Panc1 (cell line): ENCODE measurements at places on chromosomes 5 and 9. TPM values are rescaled to one million over a fixed set of nuclear protein-coding genes. Genes with fewer than 3 reads are reported as not detected.

DNA sequence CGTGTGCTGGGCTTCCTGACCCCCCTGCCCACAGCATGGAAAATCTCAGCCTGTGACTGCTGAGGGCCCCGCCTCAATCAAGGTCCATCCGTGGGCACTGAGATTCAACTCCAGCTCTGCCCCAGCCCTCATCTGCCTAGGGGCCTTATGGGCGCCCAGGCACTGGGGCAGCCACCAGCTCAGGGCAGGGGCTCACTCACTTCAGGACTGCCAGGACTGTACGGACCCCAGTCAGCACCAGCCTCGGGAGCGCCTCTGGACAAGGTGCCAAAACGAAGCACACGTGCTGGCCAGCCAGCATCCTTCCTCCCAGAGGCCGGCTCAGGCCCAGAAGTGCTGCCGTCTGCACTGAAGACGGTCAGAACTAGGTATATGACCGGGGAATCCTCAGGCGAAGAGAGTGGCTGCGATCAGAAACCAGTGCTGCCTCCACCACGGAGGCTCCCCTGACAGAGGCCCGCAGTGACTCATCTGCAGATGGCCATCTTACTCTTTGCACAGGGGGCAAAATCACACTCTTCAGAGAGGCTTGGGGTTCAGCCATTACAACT is 19.6 kb downstream of the CLPTM1L start:
- no peak for DNase-seq

- DNase-seq, result no peak
These were observed 37.1 kb upstream of the GDNF start for GRCh38 chr5:37876943-37877342.

DNA sequence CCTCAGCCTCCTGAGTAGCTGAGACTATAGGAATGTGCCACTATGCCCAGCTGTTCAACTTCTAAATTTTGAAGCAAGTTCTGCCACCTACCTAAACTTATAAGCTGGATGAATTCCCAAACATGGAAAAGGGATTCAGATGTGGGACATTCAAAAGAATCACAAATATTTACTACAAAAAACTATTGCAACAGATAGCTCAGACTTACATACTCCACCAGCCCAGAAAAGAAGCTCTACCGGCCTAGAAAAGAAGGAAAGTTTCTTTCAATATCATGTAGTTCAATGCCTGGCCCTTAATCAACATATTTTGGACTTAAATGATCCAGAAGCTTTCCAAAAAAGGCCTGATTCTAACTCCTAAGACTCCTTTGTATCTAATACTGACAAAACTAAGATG is 23.8 kb downstream of the SH3RF2 start:
- no peak for DNase-seq

- DNase-seq, result no peak
These were observed 44.2 kb downstream of the KIAA1958 start for GRCh38 chr9:112530751-112531205.

DNA sequence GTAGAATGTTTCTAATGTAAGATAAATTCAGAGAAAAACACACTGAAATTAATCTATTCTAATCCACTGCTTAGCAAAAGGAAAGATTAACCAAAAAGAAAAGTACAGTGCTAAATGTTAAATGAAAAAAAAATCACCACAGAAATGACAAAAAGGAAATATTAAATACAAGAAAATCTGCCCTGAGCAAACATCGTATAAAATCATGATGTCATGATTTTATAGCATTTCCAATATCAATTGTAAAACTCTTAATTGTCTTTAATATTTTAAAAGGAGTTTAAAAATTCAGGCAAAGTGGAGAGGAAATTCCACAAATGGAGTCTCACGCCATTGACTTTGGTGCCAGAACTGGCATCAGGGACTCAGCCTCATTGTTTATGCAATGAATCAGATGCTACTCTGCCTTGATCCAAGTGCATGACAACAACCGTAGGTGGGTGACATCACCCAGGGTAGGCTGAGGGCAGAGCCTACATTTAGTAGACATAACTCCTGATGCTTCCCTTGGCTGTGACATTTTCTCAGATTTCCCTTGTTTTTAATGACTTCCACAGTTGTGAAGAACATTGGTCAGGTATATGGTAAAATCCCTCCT is 696.8 kb downstream of the SEMA5A start:
- no peak for DNase-seq

Gene SMARCA2
- total RNA-seq, result 13.3 TPM

DNA sequence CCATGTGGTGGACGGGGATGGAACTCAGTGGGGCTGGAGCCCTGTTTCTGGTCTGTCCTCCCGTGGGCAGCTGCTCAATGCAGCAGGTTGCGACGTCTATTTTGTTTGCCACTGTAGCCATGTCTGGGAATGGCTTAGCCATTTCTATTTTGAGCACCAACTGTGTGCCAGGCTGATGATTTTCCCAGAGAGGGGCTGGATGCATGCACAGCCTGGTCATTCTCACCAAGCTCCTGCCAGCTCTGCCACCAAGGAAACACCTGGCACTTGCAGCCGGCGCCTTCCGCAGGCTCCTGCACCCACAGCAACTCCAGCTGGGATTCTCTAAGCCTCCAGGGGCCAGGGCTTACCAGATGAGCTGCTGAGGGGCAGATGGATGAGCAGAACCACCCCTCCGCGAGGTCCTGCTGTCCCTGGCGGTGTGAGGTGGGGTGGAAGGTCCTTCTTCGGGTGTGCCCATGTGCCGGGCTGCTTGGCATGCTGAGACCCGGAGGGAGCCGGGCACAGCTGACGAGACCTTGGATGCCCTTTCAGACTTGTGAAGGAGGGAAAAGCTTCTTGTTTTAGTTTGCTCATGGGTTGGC is 151.2 kb downstream of the RXRA start:
- DNase-seq, result no peak

DNA sequence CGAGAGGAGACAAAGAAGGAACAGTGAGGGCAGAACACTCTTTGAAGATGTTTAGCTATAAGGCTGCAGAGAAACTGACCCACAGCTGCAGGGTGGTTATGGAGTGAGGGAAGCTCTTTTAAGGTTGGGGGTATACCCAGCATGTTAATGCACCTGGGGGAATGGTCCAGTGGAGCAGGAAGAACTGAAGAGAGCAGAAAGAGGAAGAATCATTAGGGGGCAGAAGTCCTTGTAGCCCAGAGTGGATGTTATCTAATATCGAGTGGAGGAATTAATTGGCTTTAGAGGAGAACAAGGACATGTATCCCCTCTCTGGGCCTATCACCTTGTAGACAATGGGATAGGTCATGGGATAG is 7.7 kb downstream of the IL4 start:
- no peak for DNase-seq

DNA sequence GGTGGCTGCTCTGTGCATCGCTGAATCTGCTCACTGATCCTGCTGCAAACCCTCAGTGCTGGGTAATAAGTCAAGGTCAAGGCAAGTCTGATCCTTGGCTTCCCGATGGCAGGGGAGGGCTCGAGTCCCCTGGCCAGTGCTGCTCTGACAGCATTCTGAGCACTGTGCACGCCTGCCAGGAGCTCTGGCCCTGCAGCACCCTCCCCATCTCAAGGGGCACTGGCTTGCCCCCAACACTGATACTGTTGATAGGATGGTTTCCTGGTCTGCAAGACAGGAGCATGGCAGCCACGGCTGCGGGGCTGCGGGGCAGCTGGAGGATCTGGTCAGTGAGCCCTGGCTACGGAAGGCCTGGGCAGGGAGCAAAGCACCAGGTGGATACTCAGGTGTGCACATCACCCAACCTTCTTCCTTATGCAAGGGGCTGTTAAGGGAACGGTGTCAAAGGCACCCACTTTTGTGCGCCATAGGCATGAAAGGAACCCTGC is 71.8 kb downstream of the SECISBP2 start:
- DNase-seq, result no peak

DNA sequence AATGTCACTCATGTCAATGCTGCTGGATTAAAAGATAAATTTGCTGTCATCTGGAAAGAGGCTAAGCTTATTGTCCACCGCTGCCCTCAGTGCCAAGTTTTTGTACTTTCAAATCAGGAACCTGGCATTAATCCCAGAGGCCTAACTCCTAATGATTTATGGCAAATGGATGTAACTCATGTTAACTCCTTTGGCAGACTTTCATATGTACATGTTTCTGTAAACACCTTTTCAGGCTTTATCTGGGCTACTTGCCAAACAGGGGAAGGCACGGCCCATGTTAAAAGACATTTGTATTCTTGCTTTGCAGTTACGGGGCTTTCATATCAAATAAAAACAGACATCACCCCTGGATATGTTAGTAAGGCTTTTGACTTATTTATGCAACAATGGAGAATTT is 608.0 kb upstream of the ACO1 start:
- DNase-seq, result no peak

GRCh38 chr5:96920744-96921355 is 15.0 kb upstream of the LNPEP start:
- no peak for DNase-seq

DNA sequence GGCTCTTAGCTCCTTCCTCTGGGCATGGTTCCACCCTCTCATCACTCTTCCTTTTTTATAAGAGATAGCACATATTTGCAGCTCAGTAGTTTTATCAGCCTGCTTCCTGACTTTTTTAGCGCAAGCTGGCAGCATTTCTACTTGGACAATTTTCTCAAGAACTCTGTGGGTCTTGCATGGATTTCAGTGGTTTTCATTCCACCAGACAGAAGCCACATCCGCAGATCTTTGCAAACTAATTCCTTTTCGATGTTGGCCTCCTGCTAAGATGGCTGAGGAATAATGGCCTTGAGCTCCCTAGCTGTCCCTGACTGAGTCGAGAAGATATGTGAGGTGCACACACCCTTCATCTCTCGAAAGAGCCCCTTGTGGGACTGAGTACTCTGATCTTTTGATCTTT is 49.5 kb downstream of the GALNT12 start:
- no peak for DNase-seq

DNA sequence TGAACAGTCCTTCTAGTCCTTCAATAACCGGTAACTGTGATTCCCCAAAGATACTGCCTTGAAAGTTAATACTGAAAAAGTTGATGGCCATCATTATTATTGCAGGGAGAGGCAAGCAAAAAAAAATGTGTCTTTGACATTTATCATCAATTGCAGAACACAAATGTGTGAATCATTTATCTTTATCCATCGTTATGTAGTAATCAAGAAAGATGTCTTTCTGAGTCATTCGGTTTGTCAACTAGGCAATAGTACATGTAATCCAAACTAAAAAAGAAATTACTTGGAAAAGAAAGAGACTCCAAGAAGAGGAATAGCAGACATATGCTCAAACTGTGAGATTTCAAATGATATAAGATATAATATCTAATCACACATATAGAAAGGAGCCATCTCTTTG is 473.0 kb downstream of the CETN3 start:
- DNase-seq, result no peak

Gene TRPM6
- 0.05 TPM for total RNA-seq

- DNase-seq, result no peak
These were observed 123.2 kb downstream of the TEX10 start for GRCh38 chr9:100229561-100229960.

- DNase-seq, result no peak
These were observed 16.1 kb downstream of the FBP1 start for GRCh38 chr9:94623253-94623652.

Gene TMEM232
- 0.21 TPM for total RNA-seq

DNA sequence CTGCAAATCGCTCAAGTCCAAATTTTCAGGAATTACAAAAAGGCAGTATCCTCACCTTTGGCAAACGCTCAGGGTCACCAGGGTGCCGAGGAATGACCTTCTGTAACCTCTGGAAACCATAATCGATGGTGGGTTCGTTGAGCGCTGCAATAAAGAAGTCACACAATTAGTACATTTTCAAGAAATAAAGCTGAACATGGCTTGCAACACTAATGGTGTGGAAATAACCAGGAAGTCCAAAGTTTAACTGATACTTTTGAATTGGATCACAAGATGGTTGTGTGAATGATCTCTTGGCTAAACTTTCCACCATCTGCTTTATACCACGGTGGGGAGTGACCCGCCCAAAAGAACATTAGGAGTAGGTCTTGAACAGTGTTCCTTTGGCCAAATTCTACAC is 368.7 kb downstream of the EBF1 start:
- no peak for DNase-seq

GRCh38 chr9:109331353-109331752 is 10.5 kb upstream of the EPB41L4B start:
- no peak for DNase-seq

DNA sequence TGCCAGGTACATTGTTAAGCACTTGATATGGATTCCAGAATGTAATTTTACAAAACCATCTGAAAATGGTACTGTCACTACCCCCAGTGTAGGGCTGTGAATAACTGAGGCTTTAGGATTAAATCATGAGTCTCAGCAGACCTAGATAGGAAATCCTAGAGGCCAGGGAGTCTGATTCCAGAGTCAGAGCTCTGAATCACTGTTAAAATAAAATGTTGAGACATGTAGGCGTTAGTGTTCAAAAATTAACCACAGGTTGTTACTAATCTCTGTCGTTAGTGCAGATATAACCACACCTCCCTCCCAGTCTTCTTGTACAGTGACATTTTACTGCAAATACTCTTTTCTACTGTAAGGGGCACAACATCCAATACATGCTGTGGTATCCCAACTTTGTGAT is 1828.8 kb downstream of the MAT2B start:
- DNase-seq, result no peak

GRCh38 chr5:32202394-32202793 is 28.3 kb upstream of the GOLPH3 start:
- no peak for DNase-seq

Gene FIBCD1
- total RNA-seq, result 16.3 TPM

- no peak for DNase-seq
These were observed 25.4 kb downstream of the SLC1A3 start for GRCh38 chr5:36631620-36632362.

GRCh38 chr5:110333384-110333783 is 393.1 kb downstream of the TMEM232 start:
- DNase-seq, result no peak

Gene CA9
- total RNA-seq, result 0.31 TPM

Gene LRRC19
- not detected for total RNA-seq

Gene LURAP1L
- 6.8 TPM for total RNA-seq

GRCh38 chr5:56818450-56819037 is 3.2 kb downstream of the MAP3K1 start:
- no peak for DNase-seq

DNA sequence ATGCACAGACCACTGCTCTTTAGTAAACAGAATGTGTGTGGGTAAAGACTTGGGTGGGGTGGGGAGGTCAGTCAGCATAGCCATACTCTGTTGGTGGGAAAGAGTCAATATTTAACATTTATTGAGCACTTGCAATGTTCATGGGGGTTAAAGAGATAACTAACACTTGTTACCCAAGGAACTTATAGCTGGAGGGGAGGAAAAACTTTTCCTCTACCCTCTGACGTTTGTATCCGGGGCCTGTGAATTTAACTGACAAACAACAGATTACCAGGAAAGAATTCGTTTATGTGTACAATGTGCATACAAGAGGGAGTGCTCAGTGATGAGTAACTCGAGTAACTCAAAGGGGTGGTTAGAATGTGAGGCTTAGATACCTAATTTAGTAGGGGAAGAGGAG is 6.8 kb upstream of the CLINT1 start:
- DNase-seq, result no peak
